NCI-H1930 (cell line): ENCODE measurements at places on chromosomes 13 and 19.

- no peak for DNase-seq
Measured at GRCh38 chr19:7262470-7262869, 31.7 kb downstream of the INSR start.

- no peak for DNase-seq
Measured at GRCh38 chr13:113084094-113084942, 21.3 kb upstream of the F7 start.

DNA sequence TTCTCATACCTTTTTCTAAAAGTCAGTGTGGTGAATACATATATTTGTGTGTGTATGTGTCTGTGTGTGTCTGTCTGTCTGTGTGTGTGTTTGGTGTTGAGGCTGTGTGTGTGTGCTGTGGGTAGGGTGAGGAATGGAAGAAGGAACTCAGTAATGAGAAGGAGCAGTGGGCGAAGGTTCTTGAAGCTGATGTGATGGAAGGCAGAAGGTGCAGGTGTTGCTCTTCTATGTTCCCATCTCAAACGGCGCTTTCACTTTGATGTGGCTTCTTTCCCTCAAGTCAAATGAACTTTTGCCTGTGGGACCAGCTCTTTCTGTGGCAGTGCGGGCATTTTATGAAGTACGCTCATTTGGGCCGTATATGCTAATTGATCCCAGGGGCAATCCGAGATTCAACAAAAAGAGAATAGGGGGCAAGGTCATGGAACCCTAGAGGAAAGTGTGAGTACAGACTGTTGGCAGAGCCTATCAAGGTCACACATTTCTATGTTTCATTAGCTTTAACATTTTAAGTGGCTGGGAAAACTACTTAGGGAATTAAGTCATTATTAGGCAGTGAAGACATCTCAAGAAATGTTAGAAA lies 15.2 kb downstream of the BIVM start:
- DNase-seq, result no peak

GRCh38 chr13:84430446-84430845 lies 548.2 kb upstream of the SLITRK1 start:
- DNase-seq, result no peak

DNA sequence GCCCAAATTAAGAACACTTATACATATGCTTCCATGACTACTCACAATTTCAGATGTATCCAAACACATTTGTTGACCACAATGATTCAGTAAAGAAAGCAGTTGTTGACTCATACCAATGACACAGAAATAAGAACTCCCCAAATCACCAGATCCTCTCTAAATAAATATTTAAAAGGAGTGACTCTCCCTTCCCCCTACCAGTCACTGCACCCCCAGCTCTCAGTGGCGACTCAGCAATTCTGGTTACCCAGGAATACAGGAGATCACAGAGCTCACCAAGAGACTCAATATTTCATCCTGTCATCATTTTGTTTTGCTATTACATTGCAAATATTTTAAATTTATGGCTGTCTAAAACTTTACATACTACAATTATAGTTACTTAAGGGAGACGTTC lies 131.5 kb downstream of the RGCC start:
- DNase-seq, result no peak

DNA sequence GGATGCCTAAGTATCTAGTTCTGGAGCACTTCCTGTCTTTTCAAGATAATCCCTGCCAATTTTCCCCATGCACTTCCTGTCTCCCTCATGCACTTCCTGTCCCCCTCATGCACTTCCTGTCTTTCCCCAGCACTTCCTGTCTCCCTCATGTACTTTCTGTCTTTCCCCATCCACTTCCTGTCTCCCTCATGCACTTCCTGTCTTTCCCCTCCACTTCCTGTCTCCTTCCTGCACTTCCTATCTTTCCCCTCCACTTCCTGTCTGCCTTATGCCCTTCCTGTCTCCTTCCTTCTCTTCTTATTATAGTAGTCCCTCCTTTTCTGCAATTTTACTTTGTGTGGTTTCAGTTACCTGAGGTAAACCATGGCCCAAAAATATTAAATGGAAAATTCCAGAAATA lies 3.0 kb upstream of the TNNT1 start:
- DNase-seq, result no peak

GRCh38 chr19:48806518-48806817 lies 4.4 kb downstream of the BCAT2 start:
- peak; percentile 65 for DNase-seq

- no peak for DNase-seq
Measured at GRCh38 chr19:40995355-40995754, 4.3 kb downstream of the CYP2B6 start.

DNA sequence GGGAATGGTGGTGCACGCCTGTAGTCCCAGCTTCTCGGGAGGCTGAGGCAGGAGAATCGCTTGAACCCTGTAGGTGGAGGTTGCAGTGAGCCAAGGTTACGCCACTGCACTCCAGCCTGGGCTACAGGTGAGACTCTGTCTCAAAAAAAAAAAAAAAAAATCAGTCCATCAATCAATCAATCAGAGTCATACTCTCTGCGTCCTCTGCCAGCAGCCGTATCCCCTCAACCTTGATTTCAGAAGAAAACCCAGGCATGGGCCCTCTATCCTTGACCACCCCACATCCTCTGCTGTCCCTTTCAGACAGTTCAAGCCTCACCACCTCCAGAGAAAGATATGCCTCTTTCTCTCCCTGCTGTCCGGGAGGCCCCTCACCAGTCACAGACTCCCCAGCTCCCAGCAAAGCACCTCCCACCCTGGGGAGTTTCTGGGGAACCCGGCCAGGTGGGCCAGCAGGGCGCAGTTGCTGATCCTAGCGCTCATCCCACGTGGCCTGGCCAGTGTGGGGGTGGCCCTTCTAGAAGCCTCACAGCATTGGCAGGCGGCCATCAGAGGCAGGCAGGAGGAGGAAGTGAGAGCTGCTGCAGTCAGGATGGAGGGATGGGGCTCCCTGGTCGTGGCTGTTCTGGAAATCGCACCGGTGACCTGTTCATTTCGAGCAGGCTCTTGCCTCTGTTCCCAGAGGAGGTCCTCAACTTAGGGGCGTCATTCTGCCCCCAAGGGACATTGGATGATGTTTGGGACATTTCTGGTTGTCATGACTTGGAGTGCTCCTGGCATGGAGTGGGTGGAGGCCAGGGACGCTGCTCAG lies 10.2 kb upstream of the JSRP1 start:
- DNase-seq, result no peak

GRCh38 chr19:48290771-48291488 lies 21.0 kb downstream of the ZNF114 start:
- peak; percentile 29 for DNase-seq

GRCh38 chr13:97986835-97987234 lies 33.4 kb downstream of the IPO5 start:
- DNase-seq, result no peak

GRCh38 chr13:49566461-49566860 lies 18.9 kb downstream of the RCBTB1 start:
- DNase-seq, result no peak

- DNase-seq, result no peak
Measured at GRCh38 chr13:97535614-97536013, 101.6 kb downstream of the RAP2A start.

- DNase-seq, result no peak
Measured at GRCh38 chr19:43311706-43312105, 41.8 kb upstream of the CD177 start.

DNA sequence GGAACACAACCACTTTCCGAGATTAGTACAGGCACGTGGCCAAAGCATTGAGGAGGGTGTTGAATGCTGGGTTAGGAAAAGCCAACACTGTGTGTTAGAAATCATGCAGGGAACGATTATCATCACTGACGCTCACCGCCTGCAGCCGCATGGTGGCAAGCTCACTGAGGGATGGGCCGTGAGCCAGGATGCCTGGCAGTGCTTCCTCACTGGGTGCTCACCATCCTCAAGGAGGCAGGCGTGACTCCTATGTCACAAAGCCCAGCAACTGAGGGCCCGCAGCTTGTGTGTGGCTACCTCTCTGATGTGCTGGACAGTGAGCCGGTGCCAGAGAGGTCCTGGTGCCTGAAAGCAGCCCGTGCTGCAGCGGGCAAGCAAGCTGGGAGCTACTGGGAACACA lies 30.4 kb upstream of the TIMM44 start:
- DNase-seq, result no peak

DNA sequence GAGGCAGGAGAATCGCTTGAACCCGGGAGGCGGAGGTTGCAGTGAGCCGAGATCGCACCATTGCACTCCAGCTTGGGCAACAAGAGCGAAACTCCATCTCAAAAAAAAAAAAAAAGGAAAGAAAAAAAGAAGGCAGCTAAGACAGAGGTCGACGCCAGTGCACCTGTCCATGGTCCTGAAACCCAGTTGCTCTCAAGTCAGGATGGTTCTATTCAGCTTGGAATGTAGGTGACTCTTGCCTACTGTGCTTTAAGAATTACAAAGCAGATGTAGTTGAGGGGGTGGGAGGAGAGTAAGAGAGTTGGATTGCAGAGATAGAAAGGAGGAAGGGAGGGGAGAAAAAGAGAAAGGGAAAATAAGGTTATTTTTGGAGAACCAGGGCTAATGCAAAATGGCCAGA lies 18.7 kb downstream of the CACNG7 start:
- no peak for DNase-seq

GRCh38 chr13:98664924-98665637 lies 87.4 kb downstream of the SLC15A1 start:
- no peak for DNase-seq

- no peak for DNase-seq
Measured at GRCh38 chr13:104650431-104650830, 1584.2 kb upstream of the SLC10A2 start.

GRCh38 chr19:31568724-31569123 lies 219.5 kb upstream of the TSHZ3 start:
- DNase-seq, result no peak

GRCh38 chr13:50026788-50027473 lies 11.7 kb downstream of the KCNRG start:
- no peak for DNase-seq

GRCh38 chr13:47081850-47082249 lies 185.0 kb upstream of the HTR2A start:
- no peak for DNase-seq

- DNase-seq, result no peak
Measured at GRCh38 chr19:4496304-4496703, 22.0 kb downstream of the PLIN4 start.

- DNase-seq, result no peak
Measured at GRCh38 chr13:97342136-97342535, 91.8 kb upstream of the RAP2A start.

DNA sequence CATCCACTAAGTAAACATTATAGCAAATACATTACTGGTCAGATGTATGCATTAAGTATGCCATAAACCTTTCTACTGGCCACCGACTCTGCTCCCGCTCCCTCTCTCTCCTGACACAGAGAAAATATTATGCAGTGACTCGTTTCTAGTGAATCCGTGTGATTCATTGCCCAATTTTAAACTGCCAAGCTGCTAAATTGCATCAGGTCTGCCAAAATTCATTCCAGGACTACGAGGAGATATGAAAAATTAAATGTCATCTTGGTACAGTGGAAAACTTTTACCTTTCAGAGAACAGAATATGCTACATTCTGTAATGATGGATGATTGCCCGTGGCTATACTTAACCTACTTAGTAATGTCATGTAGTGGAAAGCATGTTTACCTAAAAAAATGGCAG lies 368.8 kb upstream of the TSHZ3 start:
- no peak for DNase-seq

- no peak for DNase-seq
Measured at GRCh38 chr13:97142452-97142851, 79.7 kb upstream of the MBNL2 start.

DNA sequence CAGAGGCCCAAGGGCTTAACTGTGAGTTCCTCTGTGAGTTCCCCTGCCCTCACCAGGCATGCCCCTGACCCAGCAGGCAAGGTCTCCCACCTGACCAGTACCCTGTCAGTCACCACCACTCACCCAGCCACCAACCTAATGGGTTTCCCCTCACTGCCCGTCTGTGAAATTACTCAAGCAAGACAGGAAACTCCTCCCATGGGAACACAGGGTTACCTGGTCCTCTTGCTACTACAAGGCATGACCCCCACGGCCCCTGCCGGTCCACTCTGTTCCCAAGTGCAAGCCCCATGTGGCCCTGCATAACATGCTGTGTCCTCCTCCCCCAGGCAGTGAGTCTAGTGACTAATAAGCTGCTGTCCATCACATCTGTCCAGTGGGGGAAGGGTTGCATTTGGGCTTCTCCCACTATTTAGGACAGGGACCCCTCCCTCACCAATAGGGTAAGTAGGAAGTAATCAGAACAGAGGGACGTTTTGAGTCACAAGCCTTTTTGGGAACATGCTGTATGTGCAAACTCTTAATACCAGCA lies 8.0 kb upstream of the DHRS12 start:
- DNase-seq, result no peak

- DNase-seq, result no peak
Measured at GRCh38 chr19:51466723-51467122, 8.5 kb upstream of the SIGLEC8 start.

- DNase-seq, result no peak
Measured at GRCh38 chr13:110914081-110914330, 863 bp downstream of the ANKRD10 start.

DNA sequence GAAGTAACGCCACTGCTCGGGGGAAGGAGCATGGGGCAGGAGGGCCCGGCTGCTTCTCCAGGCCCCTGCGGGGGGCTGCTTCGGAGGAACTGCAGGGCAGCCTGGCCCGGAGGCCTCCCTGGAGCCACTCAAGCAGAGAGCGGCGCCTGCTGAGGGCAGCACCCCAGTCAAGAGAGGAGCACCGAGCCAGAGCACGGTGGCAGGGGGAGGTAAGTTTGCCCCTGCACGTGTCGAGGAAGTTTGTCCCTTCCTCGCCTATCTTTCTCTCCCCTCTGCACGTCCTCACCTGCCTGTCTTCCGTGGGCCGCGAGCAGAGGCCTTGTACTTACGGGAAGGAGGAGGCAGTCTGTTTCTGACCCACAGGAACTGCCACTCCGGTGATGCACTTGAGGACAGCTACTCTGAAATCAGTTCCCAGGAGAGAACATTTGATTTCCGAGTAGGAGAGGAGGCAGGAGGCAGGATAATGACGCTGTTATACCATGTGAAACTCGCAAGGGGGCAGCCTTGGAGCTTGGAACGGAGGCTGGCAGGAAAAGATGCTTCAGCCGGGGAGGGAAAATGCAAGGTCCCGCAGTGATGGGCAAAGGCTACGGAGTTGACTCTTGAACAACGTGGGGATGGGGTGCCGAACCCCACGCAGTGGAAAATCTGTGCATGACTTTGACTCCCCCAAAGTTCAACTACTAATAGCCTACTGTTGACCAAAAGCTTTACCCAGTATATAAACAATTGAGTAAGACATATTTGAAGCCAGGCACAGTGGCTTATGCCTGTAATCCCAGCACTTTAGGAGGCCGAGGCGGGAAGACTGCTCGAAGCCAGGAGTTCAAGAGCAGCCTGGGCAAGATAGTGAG lies 5.0 kb downstream of the FFAR1 start:
- DNase-seq, result peak; percentile 23

GRCh38 chr13:19150712-19151228 lies 30.9 kb downstream of the TUBA3C start:
- no peak for DNase-seq

- DNase-seq, result no peak
Measured at GRCh38 chr19:45938733-45939319, 24.2 kb upstream of the NANOS2 start.

GRCh38 chr13:112893570-112894422 lies 75.2 kb upstream of the MCF2L start:
- peak; percentile 87 for DNase-seq

GRCh38 chr13:47908197-47908902 lies 92.7 kb downstream of the SUCLA2 start:
- no peak for DNase-seq
